ENCODE measurements at places on chromosomes 7 and 10.

DNA sequence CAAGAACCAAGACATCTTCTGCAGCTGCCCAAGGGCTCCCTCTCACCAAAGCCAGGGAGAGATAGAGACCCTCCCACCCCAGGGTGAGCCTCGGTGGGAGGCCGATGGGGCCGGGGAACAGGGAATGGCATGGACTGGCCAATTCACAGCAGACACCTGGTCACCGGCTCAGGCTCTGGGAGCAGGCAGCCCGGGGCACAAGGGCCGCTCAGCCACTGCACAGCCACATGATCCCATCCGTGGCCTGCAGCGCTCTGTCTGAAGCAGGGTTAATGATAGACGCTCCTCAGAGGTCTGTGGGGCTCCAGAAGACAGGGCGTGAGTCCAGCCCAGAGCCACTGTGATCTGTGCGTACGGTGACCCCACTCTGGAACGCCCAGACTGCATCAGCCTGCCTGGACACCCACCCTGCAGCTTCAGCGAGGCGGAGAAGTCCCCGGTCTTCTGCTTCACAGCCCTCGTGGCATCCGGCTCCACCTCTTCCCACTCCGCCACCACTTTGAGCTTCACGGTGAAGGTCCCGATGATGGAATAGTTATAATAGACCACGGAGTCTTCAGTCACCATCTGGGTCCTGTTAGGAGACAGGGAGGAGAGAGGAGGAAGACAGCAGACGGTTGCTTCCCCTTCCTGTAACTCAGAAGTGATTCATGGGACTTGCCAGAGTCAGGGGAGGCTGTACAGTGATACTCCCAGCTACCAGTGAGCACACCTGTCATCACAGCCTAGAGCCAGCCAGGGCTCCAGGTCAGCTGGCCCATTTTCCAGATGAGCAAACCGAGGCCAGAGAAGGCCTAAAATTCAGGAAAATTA, 14.0 kb downstream of the TMEM130 start:
- no peak for DNase-seq

- DNase-seq = no peak
These were observed 507.3 kb upstream of the AUTS2 start for GRCh38 chr7:69090936-69091335.

DNA sequence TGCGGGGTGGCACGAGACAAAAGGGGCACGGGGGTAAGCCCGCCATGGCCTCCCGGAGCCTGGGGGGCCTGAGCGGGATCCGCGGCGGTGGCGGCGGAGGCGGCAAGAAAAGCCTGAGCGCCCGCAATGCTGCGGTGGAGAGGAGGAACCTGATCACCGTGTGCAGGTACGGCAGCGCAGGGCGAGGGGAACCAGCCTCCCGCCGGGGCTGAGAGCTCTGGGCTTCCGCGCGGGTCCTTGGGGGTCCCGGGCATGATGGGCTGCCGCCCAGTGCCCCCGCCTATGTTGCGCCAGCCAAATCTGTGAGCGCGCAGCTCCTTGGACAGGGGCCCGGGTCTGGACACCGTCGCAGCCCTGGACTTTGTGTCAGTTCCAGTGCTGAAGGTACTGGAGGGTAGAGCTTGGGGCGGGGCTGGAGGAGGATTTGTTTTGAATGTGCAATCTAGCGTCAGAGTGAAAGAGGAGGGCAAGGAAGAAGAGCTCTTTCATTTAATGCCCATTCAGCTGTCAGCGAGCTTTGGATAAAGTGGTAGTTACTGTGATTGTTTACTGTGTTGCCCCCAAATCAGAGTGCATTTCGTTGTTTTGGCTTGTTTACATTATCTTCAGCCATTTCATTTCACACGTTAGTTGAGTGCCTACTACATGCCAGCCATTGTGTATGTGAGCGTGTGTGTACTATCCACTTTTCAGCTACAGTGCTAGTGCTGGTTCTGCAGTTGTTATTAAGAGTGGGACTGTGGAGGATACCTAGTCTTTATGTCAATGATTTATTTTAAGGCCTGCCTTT, 777 bp downstream of the RUNDC3B start:
- peak; percentile 4 for DNase-seq

GRCh38 chr10:70565556-70566514, 36.7 kb downstream of the PRF1 start:
- no peak for DNase-seq

- no peak for DNase-seq
These were observed 970.2 kb upstream of the CELF2 start for GRCh38 chr10:10047426-10047825.

GRCh38 chr10:122421054-122421625, 33.3 kb upstream of the ARMS2 start:
- DNase-seq = no peak

DNA sequence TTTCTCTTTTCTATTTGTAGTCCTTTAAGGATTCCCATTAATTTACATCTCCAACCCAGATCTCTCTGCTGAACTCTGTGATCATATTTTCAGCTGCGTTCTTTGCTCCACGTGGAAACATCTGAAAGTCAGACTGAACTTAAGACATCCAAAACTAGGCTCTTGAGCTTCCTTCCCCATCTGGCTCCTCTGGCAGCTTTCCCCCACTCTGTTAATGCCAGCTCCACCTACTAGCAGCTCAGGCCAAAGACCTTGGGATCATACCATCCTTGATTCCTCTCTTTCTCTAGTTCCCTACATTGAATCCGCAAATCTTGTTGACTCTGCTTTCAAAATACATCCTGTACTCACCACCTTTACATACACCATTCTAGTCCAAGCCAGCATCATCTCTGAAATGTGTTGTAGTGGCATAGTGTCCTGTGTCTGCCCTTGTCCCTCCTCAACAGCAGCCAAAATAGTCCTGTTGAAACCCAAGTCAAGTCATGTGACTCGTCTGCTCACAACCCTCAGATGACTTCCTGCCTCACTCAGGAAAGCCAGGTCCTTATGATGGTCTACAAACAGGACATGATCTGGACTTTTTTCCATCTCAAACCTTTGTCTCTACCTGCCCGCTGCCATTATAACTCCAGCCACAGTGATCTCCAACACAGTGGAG, 7.0 kb downstream of the REEP3 start:
- DNase-seq = no peak

DNA sequence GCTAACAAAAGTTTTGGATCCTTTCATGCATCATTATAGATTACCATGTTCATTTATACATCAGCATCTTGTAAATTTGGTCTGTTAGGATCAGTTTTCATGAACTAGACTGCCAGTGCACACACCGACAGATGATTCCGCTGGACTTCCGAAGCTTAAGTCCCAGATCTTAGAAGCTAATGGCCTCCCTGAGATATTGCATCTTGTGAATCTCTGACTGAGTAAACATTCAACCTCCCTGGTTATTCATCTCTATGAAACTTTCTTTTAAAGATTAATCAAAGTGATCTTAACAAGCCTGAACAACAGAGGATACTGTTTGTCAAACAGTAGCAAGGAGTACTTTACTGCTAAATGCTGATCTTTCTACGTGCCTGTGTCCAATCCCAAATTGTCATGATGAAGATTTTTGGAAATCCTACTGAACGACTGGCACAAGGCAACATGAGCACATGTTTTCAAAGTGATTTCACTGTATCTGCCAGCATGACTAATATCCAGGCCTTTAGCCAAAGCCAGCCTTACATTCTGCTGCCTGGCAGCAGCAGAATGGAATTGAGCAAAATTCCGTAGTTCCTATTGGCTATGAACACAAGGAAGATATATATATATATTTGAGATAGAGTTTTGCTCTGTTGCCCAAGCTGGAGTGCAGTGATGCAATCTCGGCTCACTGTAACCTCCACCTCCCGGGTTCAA, 91.3 kb upstream of the ANK3 start:
- DNase-seq = no peak

GRCh38 chr7:134356421-134356936, 39.7 kb upstream of the SLC35B4 start:
- no peak for DNase-seq

GRCh38 chr7:97120713-97121457, 3.4 kb downstream of the SDHAF3 start:
- no peak for DNase-seq

DNA sequence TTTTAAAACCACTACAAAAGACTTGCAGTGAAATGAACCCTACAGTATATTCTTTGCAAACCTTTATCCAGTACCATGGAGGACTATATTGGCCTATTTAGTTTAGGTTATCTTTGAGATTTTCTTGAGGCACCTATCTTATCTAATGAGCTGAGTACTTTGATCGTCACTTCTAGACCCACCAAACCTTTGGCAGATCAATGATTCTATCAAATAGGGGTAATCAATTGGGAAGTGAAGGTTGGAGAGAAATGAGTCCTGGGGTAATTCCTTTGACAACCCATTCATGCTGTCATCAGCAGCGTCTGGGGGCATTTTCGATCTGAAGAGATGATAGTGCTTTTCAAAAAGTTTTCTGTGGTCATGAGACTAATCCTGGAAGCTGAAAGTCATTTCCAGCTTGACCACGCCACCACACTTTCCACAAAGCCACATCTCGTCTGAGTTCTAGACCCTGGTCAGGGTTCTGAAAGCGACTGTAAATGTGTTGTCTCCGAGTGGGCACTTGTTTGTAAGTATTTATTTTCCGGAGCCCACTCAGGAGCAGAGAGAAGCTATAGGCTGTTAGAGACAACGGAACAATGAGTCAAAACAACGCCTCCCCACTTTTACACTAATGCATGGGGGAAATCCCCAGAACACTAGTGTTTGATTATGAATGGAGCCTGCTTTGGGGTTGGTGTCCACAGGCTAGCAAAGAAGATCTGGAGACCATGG, 4.8 kb downstream of the EGR2 start:
- DNase-seq = peak; percentile 46

DNA sequence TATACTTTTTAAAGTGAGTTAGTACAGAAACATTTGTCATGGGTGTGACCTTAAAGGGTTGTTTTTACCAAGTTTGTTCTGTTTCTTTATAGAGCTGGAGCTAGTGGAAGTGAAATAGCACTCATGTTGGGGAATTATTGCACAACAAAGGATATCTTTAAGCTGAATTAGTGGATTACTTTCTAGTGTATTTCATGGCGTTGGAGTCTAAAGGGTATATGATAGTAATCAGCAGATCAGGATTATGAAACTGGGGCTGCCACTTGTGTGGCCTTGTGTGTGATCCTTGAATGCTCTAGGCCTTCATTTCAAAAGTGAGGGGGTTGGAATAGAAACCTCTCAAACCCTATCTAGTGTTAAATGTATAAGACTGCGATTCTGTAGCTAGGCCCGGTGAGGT, 123.6 kb downstream of the LYZL1 start:
- DNase-seq = no peak

DNA sequence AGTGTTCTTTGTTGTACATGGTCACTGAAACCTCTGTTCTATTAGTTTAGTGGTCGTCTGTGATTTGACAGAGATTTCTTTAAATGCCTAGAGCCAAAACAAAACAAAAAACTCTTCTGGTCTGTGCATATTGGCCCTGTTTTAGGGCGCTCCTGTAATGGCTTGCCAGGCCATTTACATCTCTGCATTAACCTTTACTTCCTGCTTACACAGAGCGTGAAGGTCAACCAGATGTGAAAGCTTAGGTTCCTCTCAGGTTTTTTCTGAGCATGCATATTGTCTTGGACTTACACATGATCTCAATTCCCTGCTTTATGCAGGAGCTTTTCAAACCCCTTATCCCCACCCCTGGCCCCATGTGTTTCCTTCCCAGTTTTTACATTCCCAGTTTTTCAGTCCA, 9.6 kb downstream of the ZNF37A start:
- no peak for DNase-seq

GRCh38 chr7:105985229-105985628, 22.2 kb downstream of the CDHR3 start:
- no peak for DNase-seq

- no peak for DNase-seq
These were observed 45.5 kb upstream of the VKORC1L1 start for GRCh38 chr7:65827366-65827765.

DNA sequence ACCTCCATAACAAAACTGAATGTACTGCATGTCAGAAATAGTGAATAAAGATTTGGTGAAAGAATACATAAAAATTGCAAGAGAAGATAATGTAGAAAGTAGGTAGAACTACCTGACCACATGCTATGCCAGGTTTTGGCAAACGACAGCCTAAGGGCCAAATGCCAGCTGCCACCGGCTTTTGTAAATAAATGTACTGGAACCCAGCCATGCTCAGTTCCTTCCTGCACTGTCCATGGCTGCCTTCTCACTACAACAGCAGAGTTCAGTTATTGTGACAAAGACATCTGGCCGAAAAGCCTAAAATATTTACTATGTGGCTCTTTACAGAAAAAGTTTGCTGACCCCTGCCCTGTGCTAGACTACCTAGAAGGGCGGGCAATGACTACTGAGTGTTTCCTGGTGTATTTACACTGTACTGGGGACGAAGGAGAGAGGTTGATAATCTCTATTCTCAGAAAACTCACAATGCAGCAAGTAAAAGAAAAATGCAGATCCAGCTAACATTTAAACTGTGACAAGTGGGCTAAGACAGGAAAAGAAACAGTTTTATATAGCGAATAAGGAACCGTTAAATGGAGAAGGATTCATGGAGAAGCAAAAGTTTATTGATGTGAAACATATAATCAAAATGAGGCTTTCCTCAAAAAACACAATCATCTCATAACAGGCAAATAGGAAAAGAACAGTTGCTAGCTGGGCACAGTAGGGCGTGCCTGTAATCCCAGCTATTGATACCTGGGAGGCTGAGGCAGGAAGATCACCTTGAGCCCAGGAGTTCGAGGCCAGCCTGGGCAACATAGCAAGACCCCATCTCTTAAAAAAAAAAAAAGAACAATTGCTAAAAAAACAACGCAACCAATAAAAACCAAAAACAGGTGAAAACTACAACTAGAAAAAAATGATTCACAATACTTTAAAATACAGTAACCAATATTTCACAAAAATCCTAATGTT, 13.7 kb downstream of the KIN start:
- no peak for DNase-seq

DNA sequence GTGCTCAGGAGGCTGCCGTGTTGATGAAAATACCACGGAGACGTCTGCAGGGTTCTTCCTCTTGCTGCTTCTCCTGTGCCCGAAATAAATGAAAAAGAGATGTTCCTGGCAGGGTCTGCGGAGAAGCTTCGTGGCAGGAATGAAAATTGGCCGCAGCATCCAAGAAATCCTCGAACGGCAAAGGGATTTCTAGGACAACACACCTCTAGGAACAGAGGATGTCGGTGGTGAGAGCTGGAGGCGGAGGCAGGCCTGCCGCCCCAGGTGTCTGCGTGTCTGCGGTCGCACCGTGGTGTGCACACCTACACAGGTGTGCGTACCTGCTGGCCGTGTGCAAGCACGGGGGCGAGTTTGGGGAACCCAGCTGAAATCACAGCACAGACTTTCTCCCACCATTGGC, 43.4 kb downstream of the TMEM130 start:
- DNase-seq = no peak

All from activated CD4-positive, alpha-beta T cell treated with anti-CD3 and anti-CD28 coated beads, Interleukin-2, amount 50 U/mL, for 1 hour (primary cell).